ENCODE measurements at places on chromosomes 11 and 22.

DNA sequence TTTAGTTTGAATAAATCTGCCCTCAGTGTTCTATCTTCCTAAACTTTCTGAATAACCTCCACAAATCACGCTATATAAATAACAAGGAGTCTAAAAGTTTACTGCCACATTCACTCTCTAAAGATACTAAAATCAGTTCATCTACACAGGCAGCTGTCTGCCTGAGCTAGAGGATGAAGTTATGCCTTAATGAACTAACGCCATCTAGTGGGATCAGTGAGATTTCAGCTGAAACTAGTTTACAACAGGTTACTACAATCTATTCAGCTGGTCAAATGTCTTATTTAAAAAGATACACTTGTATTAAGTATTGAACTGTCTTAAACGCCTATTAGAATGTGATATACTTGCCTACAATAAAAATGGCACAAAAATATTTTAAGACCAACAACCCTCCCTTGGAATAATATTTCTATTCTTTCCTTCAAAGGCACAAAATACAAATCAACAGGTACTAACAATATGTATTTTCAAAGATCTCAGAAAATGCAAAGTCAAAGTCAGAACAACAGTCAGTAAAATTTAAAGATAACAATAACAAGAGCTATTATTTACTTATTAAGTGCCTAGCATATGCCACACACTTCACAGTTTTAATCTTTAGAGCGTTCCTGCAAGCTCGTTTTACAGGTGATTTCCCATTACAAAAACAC is 84.1 kb downstream of the LARGE2 start:
- DNase-seq = no peak

GRCh38 chr11:46105926-46106325 is 15.3 kb downstream of the PHF21A start:
- no peak for DNase-seq

- DNase-seq = no peak
Observed at GRCh38 chr22:34897126-34897525, 168.8 kb upstream of the ISX start.

DNA sequence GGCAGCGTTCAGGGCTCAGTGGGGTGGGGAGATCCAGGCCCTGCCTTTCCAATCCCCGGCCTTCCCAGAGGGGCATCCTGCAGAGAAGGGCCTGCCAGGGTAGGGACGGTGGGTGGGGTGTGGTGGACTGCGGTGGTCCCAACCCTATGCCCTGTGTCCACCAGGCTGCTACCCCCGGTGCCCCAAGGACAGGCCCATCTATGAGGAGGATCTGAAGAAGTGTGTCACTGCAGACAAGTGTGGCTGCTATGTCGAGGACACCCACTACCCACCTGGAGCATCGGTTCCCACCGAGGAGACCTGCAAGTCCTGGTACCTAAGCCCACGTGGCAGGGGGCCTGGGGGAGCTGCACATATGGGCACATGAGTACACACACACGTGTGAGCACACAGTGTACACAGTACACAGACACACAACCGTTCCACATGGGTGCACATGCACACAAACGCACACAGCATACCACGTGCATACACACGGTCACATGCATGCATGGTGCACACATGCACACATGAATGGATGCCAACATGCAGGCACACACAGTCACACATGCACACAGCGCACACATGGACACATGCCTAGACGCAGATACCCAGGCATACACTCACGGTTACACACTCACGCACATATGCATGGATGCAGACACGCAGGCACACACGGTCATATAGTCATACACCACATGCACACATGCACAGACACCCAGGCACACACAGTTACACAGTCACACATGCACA is 16.1 kb downstream of the MUC2 start:
- no peak for DNase-seq

DNA sequence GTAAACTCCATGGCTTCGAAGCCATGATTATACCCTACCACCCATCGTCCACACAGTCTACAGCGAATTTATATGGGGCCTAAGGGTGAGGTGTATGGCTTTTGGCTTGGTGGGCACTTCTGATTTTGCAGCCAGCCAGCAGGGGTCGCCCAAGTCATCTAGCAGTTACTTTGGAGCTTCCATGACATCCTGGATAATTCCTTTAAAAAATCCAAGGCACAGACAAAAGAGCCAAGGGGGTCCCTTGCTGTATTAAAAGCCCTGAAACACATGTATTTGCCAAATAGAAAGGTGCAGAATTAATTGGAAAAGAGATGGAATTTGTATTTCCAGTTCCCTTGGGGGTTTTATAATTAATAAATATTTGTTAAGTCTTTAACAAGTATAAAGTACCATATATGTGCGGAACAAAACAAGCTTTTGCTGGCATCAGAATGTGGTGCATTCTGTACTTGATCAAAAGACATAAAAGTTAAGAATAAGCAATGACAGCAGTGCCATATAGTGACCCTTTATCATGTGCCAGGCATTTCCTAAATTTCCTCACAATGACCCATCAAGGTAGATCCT is 132.8 kb upstream of the PITPNB start:
- no peak for DNase-seq

GRCh38 chr11:121552644-121553043 is 99.9 kb upstream of the SORL1-AS1 start:
- no peak for DNase-seq

DNA sequence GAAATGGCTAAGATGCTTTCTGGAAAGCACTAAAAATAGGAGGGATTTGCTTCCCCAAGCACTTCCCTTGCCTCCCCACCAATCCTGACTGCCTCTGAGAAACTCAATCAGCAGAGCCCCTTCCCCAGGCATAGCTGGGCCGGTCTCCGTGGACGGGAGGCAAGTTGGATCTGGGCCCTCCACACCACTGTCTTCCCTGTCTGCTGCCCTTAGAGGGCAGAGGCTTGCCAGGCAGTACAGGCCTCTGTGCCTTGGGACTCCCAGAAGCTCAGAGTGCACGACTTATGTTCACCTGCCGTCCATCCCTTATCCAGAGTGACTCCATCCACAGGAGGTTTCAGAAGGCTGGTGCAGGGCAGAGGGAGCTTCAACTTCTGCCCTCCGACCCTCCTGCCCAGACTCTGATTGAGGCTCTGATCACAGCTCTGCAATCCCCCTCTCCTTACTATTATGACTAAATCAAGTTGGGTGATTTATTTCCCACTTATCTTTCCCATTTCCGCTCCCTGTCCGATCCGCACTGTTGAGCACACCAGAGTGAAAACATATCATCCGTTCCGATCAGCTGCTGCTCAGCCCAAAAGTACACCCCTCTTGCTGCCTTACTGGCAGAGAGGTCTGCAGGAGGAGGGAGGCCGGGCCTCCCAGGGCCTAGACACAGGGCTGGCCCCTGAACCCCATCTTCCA is 71.8 kb downstream of the DSCAML1 start:
- no peak for DNase-seq

DNA sequence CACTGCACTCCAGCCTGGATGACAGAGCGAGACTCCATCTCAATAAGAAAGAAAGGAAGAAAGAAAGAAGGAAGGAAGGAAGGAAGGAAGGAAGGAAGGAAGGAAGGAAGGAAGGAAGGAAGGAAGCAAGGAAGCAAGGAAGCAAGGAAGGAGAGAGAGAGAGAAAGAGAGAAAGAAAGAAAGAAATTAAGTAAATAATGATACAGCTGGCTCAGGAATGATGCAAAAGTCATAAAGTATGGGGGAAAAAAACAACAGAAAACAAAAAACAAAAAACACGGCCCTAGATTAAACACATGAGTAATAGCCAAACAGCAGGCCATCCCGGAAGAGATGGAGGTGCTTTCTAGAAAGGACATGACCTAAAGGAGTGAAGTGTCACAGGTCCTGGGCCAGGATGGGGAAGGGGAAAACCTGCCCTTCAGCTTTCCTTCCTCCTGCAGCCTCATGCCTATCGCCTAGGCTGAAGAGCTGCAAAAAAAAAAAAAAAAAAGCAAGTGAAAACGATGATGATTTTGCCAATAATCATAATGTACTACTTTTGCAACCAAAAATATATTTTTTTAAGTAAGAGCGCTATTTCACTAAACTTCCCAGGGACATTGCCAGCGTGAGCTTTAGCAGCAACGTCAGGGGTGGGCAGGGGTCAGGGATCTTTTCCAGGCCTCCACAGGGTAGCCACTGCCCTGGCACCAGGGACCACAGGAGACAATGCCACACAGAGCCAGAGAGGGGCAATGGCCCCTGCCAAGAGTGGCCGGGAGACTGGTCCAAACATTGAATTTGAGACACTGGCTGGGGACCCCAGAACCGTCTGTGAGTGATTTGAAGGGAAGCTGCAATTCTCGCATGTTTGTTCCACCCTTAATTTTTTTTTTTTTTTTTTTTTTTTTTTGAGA is 28.2 kb upstream of the TMPRSS4 start:
- no peak for DNase-seq

GRCh38 chr11:110808248-110808647 is 96.0 kb upstream of the ARHGAP20 start:
- no peak for DNase-seq

DNA sequence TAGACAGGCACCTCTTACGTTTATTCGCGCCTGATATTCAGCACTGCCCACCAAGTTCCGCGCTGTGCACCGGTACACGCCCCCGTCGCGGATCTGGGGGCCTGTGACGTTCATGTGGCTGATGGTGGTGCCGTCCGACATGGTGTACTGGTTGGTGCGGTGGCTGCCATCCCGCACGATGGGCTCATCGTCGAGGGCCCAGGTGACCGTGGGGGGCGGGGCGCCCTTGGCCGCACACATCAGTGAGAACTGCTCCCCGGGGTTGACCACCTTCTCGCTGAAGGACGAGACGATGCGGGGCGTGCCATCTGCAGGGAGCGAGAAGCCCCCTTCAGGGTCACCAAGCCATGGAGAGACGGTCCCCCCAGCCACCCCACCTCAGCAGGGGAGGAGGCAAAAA is 190.8 kb downstream of the CEP164 start:
- no peak for DNase-seq

DNA sequence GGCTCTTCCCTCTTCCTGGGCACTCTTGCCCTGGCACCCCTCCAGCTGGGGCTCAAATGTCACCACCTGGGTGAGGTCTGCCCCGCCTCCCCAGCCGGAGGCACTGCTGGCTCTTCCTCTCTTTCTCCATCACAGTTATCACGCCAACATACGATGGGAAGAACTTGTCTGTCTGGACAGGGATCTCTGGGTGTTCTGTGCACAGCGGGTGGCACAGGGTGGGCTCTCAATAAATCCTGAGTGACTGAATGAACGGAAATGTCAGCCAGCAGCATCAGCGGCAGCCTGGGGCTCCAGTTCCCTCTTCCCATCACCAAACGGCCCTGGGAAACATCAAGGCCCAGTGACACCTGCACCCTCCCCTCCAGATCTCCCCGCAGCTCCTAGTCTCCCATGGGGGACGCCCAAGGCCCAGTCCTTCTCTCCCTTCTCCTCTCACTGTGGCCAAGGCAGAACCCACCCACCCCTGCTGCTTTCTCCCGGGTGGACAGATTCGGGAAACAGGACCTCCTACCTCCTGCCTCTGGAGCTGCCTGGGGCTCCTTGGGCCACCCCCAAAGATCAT is 440 bp upstream of the SLC25A45 start:
- no peak for DNase-seq

DNA sequence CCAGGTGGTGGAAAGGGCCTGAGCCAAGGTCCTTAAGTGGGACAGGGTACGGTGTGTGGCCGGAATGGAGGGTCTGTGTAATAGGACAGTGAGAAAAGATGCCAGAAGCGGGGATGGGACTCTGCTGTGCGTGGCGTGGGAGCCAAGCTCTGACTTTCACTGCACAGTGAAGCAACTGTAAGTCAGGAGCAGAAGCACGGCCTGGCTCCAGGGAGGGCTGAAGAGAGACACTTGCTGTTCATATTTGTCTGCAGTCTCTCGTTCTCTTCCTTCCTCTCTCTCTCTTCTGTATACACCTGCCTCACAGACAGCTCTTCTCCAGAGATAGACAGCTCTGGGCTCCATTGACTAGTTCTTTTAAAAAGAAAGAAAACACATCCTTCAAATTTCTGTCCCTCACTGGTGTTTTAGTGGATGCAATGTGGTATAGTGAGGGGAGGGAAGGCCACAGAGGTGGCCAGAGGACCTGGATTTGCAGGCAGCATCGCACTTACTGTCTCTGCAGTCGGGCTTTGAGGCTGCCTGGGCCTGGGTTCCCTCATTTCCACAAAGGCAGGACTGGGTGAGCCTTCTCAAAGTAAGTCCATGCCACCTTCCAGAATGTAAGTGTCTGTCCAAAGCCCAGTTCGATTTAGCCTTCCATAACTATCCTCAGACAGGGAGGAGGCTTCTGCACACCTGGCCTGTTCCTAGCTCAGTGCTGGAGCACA is 2.1 kb downstream of the IL17RA start:
- DNase-seq = no peak

DNA sequence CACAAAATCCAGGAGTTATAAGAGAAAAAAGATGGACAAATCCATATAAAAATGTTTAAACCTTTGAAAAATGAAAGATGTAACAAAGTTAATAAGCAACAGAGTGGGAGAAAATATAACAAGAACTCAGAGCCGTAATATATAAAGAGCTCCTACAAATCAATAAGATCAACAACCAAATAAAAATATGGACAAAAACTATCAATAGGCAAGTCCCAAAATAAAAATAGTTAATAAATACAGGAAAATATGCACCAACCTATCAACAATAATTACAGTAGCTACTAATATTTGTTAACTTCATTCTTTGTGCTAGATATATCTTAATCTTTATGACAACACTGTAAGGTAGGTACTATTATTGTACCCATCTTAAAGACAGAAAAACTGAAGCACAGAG is 2.8 kb downstream of the CARD10 start:
- DNase-seq = no peak

DNA sequence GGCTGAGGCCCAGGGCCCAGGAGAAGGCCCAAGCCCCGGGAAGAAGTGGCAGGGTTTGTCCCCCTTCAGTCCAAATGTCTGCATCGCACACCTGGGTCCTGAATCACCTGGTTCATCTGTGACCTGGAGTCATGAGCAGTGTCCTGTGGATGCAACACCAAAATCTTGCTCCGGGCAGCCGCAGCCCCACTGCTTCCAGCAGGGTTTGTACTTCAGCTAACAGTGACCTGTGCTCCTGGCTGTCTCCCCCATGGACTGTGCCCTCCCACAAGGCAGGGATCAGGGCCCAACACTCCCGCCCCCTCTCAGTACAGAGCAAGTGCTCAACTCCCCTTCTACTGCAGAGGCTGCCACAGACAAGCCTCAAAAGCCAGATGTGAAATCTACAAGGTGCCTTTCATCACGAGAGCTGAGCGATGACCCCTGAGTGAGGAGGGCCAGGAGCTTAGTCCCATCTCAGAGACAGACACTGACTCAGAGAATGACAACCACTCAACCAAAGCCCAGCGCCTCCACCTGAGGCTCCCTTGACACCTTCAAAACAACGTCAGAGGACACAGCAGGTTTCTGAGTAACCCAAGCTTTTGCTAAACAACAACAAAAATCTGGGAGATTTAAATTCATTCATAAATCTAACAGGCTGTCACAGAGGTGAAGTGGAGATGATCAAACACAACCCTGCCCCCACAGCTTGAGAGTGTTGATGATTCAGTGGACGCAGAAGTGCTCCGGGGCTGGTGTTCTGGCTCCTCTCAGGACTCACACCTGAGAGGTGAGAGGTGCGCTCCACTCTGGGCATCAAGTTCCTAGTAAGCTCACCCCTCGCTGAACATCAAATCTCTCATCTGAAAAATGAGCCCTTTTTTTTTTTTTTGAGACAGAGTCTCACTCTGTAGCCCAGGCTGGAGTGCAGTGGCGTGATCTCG is 3.4 kb downstream of the KIAA0930 start:
- DNase-seq = no peak

All from stimulated activated CD4-positive, alpha-beta T cell treated with anti-CD3 and anti-CD28 coated beads, TNF-alpha, amount 100 ng/mL, for 24 hours (primary cell).